SW 1271 (cell line): ENCODE measurements at places on chromosomes 5 and 9.

- DNase-seq = no peak
These were observed 4.1 kb downstream of the PAEP start for GRCh38 chr9:135565636-135566035.

GRCh38 chr5:162230348-162230747 is 162.8 kb downstream of the GABRG2 start:
- DNase-seq = no peak

GRCh38 chr5:39355324-39355723 is 9.0 kb downstream of the C9 start:
- DNase-seq = no peak

DNA sequence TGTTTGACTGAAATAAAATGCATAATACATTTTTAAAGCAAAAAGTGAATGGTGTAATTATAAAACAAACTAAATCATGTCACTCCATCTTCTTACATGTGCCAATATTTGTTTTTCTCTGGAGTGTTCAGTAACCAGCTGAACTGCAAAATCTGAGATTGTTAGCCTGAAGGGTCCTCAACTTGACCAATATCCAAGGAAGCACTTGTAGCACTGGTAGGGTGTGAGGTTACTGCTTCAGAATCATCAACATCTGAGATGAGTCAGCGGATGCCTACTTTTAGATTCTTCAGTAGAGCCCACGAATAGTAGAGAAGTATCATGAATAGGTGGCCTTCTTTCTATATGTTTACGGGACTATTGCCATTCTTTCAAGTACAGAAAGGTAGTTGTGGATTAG is 226.7 kb downstream of the TLE4 start:
- DNase-seq = no peak

- no peak for DNase-seq
These were observed 128.2 kb upstream of the ASTN2 start for GRCh38 chr9:117543089-117543488.

DNA sequence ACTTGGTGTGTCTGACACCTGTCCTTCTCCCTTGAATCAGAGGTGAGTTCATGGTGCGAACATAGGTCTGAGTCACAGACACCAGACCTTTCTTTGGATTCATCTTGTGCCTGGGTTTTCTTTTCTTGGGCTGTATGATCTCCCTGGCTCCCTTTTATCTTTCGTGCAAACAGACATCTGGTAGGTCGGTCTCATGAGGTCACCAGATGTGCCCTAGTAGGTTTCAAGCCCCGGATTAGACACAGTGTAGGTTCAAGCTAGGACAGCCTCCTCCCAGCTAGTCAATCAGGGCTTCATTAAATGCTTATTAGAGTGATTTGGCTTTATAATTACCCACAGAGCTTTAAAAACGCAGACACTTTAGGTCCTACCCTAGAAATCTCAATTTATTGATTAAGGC is 106.0 kb upstream of the MYO10 start:
- DNase-seq = no peak

- no peak for DNase-seq
These were observed 66.9 kb upstream of the FCN1 start for GRCh38 chr9:134984372-134985265.

GRCh38 chr9:133499132-133499891 is 20.4 kb upstream of the SLC2A6 start:
- DNase-seq = no peak

DNA sequence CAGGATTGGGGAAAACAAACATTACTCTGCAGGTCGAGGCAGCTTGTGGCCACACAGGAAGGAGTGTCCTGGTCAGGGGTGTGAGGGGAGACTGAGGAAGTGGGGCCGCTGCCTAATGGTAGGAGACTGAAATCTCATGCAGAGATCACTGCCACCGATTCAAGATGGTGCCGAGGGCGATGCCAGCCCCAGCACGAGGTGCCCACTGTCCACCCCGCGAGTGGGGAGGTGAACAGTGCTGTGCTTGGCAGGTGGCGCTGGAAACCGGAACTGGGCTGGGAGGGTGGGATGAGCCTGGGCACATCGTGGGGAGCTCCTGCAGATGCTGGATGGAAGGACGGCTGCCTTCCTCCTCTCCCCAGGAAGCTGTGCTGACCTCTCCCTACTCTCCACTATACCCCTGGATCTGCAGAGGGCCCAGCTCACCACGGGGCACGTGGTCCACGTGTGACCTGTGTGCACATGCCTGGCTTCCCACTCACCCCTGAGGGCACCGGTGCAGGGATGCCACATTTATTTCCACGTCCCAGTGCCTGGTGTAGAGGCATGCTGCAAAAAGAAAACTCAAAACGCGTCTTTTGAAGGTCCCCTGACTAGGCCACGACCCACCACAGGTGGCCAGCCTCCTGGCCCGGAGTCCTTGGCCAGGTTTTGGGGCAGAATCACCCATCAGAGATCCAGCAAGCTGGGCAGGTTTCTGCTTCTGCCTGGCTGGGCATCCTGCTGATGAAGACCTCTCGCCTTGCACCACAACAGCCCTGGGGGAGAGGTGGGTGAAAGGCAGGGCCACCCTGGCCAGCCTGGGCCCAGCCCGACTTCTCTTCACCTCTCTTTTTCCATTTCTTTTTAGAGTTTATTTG is 71.7 kb upstream of the FCN1 start:
- DNase-seq = no peak

DNA sequence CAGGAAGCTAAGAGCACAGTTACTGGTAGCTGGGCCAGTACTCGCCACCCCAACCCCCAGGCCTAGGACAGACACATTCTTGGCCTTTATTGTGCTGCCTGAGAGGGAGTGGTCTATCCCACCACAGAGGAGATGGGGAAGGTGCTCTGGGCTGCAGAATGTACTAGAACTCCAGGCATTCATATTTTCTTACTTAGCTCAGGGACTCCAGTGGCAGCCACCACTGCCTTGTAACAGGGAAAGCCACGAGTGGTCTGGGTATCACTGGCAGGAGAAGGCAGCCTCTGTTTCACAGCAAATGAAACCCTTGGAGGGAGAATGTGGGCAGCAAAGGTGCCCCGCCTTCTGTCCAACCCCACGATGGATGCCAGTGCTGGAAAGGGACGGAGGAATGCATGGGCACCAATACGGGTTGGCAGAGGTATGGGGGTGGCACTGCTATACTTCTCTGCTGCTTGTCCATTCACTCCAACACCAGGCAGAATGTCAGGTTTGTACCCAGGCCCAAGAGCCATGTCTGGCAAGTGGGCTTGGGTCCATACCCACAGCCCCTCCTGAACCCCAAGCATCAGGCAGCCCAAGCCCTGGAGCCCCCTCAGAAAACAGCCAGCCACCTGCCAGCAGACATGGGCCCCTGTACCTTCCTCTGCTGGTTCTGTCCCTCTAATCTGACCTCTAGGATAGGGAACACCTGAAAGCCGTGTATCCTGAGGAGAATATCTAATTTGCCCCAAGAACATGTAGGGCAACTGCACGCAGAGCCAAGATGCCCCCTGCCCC is 4.6 kb downstream of the SEPTIN8 start:
- DNase-seq = no peak

- DNase-seq = no peak
These were observed 369.3 kb upstream of the TRPC7 start for GRCh38 chr5:136734628-136735027.
